Natural killer cell treated with Interleukin-12 subunit alpha and Interleukin-12 subunit beta and Interleukin-15 and Interleukin-18, amount 100 ng/mL, for 72 hours (primary cell): ENCODE measurements at places on chromosomes 5 and 9. TPM values are rescaled to one million over a fixed set of nuclear protein-coding genes. Genes with fewer than 3 reads are reported as not detected.

FOXD4 gene
- total RNA-seq, result 0.21 TPM

DNA sequence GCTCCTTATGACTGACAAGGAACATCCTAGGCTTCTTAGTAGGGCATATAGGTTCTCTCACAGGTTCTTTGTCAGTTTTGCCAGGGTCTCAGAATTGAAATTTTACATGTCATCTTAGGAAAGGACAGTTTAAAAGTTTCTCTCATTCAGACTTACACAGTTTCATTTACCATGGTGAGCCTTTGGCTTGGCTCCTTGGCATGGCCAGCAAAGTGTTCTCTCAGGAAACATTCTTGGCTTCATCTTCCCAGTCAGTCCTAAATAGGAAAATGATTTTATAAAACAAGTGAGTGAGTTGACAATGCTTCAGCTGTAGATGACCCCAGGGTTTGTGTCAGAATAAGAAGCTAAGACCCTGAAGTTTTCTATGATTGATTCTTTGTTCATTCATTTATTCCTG, 191.6 kb downstream of the PCSK5 start:
- H3K27me3 ChIP-seq, result no peaks in the 10 kb centered on the region
- no peak for DNase-seq
- no peaks in the 10 kb centered on the region for H3K4me1 ChIP-seq
- H3K4me3 ChIP-seq, result no peak overlapping the region

GRCh38 chr5:118597543-118597942, 390.8 kb downstream of the DTWD2 start:
- no peak overlapping the region for H3K4me3 ChIP-seq
- H3K4me1 ChIP-seq, result no peaks in the 10 kb centered on the region
- no peaks in the 10 kb centered on the region for H3K27me3 ChIP-seq
- H3K27ac ChIP-seq, result no peak overlapping the region

- no peaks in the 10 kb centered on the region for H3K36me3 ChIP-seq
- H3K4me1 ChIP-seq, result no peaks in the 10 kb centered on the region
- no peak overlapping the region for H3K4me3 ChIP-seq
- no peak for DNase-seq
- no peak overlapping the region for H3K27ac ChIP-seq
These were observed 140.5 kb upstream of the SLC30A5 start for GRCh38 chr5:68953231-68953874.

- no peaks in the 10 kb centered on the region for H3K36me3 ChIP-seq
- H3K4me1 ChIP-seq, result no peaks in the 10 kb centered on the region
- H3K4me3 ChIP-seq, result no peak overlapping the region
- no peak overlapping the region for H3K27ac ChIP-seq
- DNase-seq, result no peak
These were observed 302.7 kb downstream of the PLK2 start for GRCh38 chr5:58156973-58157701.

DNA sequence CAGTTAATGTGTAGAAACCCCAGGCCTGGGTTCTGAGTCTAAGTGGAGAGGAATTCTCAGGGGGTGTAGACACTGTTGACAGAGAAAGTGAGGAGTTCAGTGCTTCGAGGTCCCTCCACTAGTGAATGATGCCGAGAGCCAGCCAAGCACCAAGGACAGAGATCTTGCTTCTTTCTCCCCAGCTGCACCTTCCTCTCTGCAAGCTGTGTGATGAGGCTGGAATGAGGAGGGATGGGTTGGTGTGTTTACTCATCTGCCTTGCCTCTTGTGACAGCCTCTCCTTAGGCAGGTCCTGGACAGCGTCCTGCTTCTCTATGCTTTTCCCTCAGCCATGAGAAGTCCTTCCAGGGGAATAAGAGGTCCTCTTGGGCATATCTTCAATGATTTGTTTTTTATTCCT, 35.3 kb downstream of the HNRNPH1 start:
- no peak for DNase-seq
- no peaks in the 10 kb centered on the region for H3K27me3 ChIP-seq
- H3K4me3 ChIP-seq, result no peak overlapping the region
- H3K36me3 ChIP-seq, result peaks cover 11% of the 10 kb centered on the region
- H3K4me1 ChIP-seq, result no peaks in the 10 kb centered on the region

- DNase-seq, result no peak
- H3K36me3 ChIP-seq, result no peaks in the 10 kb centered on the region
- peaks cover 68% of the 10 kb centered on the region for H3K27me3 ChIP-seq
- no peak overlapping the region for H3K4me3 ChIP-seq
- no peak overlapping the region for H3K27ac ChIP-seq
These were observed 39.8 kb upstream of the FUBP3 start for GRCh38 chr9:130539420-130540223.

GRCh38 chr5:13540168-13540750, 404.2 kb downstream of the DNAH5 start:
- H3K4me3 ChIP-seq, result no peak overlapping the region
- H3K4me1 ChIP-seq, result no peaks in the 10 kb centered on the region
- no peaks in the 10 kb centered on the region for H3K27me3 ChIP-seq
- no peak for DNase-seq
